Stimulated activated CD4-positive, alpha-beta T cell treated with anti-CD3 and anti-CD28 coated beads, Interleukin-15, amount 100 ng/mL, for 1 hour (primary cell): ENCODE measurements at places on chromosomes 5 and 9.

GRCh38 chr5:146828385-146828784, 50.2 kb downstream of the PPP2R2B start:
- no peak for DNase-seq

DNA sequence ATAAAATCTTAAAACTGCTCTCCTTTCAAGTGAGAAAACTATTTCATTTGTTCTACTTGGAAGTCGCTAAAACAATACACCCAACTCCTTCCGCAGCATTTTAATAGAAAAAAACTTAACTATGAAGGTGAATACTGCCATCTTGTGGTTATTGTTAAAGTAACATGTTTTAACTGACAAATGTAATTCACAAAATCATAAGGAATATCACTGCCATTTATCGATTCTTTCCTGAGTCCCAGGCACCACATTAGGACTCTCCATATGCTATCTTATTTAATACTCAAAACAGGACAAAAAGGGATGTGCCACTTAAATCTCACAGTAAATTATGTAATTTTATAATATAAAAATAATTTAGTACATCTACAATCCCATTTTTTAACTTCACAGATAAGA, 130.5 kb upstream of the ITGA1 start:
- no peak for DNase-seq

- no peak for DNase-seq
Measured at GRCh38 chr9:96523374-96523773, 73.4 kb downstream of the HABP4 start.

DNA sequence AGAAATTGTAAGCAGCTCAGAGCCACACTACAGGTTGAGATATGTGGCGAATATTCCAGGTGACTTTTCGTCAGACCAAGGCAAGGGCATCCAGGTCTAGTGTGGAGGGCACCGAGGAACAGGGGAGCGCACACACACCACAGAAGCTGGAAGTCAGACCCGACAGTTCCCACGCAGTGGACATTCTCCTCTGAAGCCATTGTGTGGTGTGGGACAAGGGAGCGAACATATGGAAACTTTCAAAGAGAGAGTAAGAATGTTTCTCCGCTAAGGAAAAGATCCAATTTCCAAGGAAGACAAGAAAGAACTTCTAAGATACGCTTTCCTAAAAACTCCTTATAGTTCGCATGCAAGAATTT, 141.4 kb upstream of the OTULINL start:
- no peak for DNase-seq

- no peak for DNase-seq
Measured at GRCh38 chr5:141681695-141682641, at the start of gene ARAP3. ARAP3 (minus strand) TSS chr5:141682230; CDS start chr5:141680486, 1,744 bp downstream.

DNA sequence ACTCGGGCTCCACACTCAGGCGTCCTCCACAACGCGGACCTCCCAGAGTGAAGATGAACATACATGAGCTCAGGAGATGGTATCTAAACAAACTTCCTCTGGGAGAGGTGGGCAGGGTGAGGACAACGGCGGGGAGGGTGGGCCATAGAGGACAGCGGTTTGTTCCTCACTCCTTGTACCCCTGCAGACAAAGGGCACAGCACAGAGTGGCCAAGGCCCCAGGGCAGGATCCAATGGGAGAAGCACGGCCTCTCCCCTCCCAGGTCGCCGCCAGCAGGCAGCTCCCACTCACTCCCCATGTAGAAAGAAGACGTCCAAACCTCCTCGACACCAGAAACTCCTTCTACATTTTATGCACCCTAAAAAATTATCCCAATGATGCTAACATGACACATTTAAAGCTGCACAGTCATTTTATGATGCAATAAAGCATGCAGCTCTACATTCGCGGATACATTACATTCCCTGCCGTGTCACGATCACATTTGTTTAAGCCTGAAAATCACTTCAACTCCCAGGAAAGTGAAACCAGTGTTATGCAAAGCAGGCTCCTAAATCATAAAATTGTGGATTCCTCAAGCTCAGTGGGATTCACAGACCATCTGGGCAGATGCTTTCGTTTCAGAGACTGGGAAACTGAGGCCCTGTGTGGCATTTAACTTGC, 87.5 kb upstream of the SARDH start:
- no peak for DNase-seq

- no peak for DNase-seq
Measured at GRCh38 chr5:50766042-50766441, 99.6 kb downstream of the PARP8 start.

- no peak for DNase-seq
Measured at GRCh38 chr9:68437785-68438184, 81.4 kb downstream of the PGM5 start.

GRCh38 chr5:153660919-153661318, 170.4 kb downstream of the GRIA1 start:
- DNase-seq = no peak

GRCh38 chr5:125377141-125377540, 630.7 kb upstream of the ZNF608 start:
- DNase-seq = no peak
